ENCODE measurements at places on chromosomes 2 and 18.

GRCh38 chr2:152383702-152384101 lies 48.7 kb downstream of the FMNL2 start:
- DNase-seq: no peak

DNA sequence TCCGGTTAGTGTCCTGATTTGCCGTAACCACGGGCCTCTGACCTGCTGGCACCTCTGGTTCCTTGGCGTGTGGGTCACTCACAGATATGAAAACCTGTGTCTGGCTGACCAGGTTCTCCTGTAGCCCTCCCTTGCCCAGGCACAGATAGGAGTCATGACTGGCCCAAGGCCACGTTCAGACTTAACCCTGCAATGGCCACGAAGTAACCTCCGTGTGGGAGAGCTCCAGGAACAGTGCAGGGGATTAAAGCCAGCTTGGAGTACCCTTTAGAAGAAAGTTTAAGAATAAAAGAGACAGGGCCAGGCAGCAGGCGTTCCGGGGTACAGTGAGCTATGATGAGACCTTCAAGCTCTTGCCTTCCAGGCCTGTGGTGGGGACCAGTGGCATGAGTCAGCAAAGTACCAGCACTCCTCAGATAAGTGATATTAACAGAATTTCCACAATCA lies 25.5 kb downstream of the CENPO start:
- DNase-seq: no peak

GRCh38 chr18:10284540-10285282 lies 169.7 kb upstream of the APCDD1 start:
- no peak for DNase-seq

DNA sequence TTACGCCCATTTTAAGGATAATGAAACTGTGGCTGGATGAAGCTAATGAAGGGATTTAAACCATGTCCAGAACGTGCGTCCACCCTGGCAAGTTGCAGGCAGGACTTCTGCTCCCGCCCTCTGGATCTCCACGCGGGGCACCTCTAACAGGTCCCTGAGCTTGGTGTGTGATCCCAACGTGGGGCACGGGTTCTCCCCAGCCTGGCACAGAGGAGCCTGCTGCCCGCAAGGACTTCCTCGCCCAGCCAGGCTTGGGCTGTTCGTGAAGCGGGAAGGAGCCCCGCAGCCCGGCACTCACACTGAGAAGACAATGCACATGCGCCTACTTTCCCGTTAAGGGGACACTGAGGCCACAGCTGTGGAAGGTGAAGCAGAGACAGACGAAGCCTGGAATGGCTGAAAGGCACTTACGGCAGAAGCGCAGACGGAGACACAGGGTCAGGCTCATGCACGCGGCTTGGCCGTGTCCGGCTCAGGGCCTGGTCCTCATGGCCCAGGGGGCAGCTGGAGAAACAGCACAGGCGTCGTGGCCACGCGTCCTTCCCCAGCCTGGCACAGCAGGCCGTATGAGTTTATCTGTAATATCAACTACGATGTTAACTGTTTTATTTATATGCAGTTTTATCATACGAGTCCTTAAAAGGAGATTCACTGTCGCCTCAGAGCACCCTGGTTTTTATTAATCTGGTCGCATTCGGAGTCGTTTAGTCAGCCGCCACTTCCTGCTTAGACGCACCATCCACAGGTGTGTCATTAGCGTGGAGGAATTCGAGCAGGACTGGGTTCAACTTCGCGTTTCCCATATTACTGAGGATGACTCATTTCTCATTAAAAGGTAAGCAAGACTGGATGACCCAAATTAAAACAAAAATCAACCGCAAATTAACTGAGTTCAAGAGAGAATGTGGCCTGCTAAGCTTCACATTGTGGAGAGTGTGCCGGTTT lies 835.9 kb downstream of the GALR1 start:
- no peak for DNase-seq

- DNase-seq: no peak
Measured at GRCh38 chr18:21546423-21546822, 54.1 kb downstream of the ESCO1 start.

- DNase-seq: no peak
Measured at GRCh38 chr18:32847691-32848090, 74.9 kb upstream of the KLHL14 start.

GRCh38 chr2:57562495-57562894 lies 484.1 kb upstream of the VRK2 start:
- DNase-seq: no peak

GRCh38 chr2:233201258-233202013 lies 50.0 kb upstream of the ATG16L1 start:
- DNase-seq: no peak

DNA sequence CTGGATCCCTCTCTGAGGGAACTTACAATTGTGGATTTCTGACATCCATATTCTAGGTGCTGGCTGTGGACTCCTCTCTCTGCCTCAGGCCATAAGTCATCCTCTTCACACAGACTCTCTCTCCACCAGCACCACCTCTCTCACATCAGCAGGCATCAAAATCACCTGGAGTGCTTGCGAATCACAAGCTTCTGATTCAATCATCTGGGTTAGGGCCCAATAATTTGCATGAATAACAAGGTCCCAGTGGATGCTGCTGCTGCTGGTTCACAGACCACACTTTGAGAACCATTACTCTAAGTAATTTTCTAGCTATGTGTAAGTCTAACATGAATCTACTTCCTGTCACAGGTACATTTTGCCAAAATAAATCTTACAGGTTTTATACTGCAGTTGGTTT lies 214.9 kb downstream of the DSEL start:
- no peak for DNase-seq

- no peak for DNase-seq
Measured at GRCh38 chr2:237637429-237638135, 10.2 kb downstream of the LRRFIP1 start.

- no peak for DNase-seq
Measured at GRCh38 chr2:10096641-10097040, 16.4 kb upstream of the CYS1 start.

GRCh38 chr2:74551530-74551929 lies 2.2 kb downstream of the LOXL3 start:
- DNase-seq: no peak

- no peak for DNase-seq
Measured at GRCh38 chr2:237137626-237138323, 52.1 kb downstream of the COPS8 start.

DNA sequence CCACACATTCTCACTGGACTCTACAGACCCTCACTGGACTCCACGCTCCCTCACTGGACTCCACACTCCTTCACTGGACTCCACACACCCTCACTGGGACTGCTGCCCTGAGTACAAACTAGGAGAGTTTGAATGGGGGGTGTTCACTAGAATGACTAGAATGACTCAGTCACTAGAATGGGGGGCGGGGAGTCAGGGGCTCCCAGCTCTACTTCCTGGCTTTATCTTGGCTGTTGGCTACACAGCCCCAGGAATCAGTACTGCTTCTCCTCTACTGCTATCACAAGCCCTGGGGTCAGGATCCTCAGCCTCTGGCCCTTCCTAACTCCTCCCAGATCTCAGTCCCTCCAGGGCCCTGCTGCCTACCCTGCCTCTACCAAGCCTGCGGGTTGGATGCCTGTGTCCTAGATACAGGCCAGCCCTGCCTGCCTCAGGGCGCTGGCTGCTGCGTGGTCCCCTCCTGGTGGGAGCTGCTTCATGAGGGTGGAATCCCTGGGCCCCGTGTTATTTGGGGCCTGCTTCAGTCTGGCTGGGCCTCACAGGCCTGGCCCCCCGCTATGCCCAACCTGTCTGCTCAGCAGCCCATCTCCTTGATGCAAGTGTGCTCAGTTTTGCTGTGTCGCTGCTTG lies 7.8 kb downstream of the PTMA start:
- DNase-seq: no peak

GRCh38 chr2:57880967-57881366 lies 165.6 kb upstream of the VRK2 start:
- no peak for DNase-seq

DNA sequence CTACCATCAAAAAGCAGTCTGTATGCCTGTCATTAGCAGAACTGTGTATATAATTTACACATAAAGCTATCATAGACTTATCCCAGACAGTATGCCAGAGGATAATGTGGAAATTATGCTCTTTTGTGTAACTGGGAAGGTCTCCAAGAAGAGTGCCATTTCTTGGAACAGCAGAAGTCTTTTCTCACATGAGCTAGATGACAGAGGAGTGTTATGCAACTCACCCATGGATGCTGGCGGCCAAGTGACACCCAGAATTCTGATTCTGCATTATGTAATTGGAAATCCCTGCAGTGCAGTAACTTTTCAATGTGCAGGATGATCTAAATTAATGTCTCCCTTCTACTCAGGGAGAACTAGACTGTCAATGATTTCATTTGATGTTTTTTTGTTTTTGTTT lies 160.0 kb downstream of the UBE2E3 start:
- DNase-seq: no peak

DNA sequence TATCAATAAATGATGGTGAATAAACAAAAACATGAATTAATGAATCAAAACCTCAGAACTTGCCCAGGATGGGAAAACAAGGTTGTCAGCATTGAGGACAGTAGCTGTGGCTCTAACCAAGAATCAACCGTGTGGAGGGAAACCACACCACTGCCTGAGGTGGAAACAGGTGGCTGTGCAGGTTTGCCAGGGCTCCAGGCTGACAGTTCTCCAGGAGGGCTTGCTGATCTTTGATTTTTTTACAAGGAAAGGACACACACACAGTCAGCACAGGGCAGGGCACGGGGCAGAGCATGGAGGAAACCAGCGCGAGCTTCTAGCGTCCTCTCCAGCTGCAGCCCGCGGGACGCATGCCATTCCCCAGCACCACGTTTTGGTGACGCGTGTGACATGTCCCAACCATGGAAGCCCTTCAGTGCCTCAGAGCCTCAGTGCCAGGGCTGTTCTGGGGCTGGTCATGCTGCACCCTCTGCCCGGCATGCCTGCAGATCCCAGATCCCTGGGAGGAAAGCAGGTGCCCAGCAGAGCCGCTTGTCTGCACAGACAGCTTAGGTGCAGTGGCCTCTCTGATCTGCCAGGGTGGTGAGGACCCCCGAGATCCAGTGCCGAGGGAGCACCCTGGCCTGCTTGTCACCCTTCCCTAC lies 15.8 kb upstream of the AGXT start:
- DNase-seq: no peak

DNA sequence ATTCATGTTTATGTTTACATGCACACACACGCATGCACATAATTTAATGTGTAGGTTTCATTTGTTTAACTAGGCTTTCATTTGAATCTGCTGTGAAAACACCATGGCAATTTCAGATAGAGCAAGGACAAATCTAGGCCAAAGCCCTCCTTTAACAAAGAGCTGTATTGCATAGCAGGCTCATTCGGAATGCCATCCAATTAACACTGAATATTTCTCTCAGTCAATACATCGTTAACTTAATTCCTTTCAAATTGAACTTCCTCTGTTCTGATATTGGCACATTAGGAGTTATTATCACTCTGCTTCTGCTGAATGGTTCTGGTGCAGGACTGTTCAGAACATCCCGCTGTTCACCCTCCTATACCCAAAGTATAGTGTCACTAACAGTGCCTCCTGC lies 435.1 kb upstream of the CDH20 start:
- no peak for DNase-seq

DNA sequence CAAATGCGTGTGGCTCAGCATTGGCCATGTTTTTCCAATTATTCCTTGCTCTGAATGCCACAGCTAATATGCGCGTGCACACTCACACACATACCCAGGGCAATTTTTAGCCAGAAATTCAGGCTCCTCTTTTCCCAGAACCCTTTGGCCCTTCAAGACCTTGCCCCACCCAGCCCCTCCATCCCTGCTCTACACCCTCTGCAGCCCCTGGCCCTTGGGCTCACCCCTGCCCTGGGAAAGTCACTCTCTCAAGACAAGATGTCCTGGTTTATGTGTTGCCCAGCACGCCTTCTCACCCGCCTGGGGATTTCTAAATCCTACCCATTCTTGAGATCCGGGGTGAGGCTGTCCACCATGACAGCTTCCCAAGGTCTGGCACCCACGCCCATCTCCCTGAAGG lies 319.7 kb downstream of the CYP26B1 start:
- DNase-seq: no peak

GRCh38 chr2:118050974-118051373 lies 37.1 kb upstream of the CCDC93 start:
- no peak for DNase-seq

DNA sequence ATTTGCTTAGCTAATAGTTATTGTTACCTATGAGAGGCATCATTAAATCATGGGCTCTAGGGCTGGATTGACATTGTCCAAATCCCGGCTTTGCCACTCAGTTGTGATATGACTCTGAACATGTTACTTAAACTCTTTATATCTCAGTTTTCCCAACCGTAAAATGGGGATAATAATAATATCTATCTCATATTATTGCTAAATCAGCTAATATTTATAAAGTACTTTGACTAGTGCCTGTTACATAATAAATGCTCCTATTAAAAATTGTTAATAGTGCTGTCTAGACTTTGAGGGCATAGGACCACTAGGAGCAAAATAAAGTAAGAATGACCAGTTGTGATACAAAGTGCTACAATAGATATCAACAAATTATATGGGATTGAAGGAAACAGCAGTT lies 376.3 kb upstream of the FIGN start:
- no peak for DNase-seq

- DNase-seq: no peak
Measured at GRCh38 chr2:43391201-43391877, 164.9 kb upstream of the ZFP36L2 start.

GRCh38 chr2:161233858-161234431 lies 73.7 kb downstream of the TANK start:
- DNase-seq: no peak

GRCh38 chr2:182682210-182682609 lies 33.8 kb upstream of the DNAJC10 start:
- DNase-seq: no peak

- no peak for DNase-seq
Measured at GRCh38 chr18:2568129-2568528, 3.2 kb downstream of the METTL4 start.

GRCh38 chr2:234448506-234449184 lies 48.2 kb downstream of the ARL4C start:
- DNase-seq: no peak

GRCh38 chr2:42809819-42810120 lies 17.4 kb upstream of the HAAO start:
- no peak for DNase-seq

- no peak for DNase-seq
Measured at GRCh38 chr2:100919316-100919715, 82.8 kb upstream of the RPL31 start.

DNA sequence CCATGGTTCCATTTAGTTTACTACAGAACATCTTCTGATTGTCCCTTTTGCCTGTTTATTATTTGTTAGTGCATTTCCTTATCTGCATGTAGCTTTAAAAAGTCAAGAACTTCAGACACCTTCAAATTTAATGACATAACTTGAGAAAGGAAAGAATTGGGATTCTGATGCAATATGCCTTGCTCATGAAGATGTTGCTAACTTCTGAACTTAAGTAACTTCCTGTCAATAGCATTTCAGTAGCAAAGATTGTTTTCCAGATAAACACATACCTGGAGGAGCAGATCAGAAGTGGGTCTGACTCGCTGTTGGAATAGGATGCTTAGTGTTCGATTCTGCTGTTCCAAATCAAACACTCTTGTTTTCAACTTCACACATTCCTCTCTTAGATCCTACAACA lies 190.2 kb upstream of the LYPD1 start:
- DNase-seq: no peak

Measured in activated CD4-positive, alpha-beta T cell treated with anti-CD3 and anti-CD28 coated beads, Interleukin-2, amount 50 U/mL, for 24 hours (primary cell).